ENCODE measurements at places on chromosomes 2 and 18.

- no peak for DNase-seq
These were observed 373.8 kb upstream of the RAB6C start for GRCh38 chr2:129605646-129606045.

GRCh38 chr2:80335411-80335810 lies 30.9 kb upstream of the LRRTM1 start:
- DNase-seq = no peak

- DNase-seq = no peak
These were observed 46.5 kb upstream of the NR4A2 start for GRCh38 chr2:156379071-156379470.

GRCh38 chr18:52875725-52876124 lies 535.7 kb downstream of the DCC start:
- no peak for DNase-seq

- no peak for DNase-seq
These were observed 190.6 kb downstream of the TDRD15 start for GRCh38 chr2:21314322-21314835.

- DNase-seq = no peak
These were observed 103.5 kb upstream of the SIX2 start for GRCh38 chr2:45112750-45113149.

- no peak for DNase-seq
These were observed 9.3 kb downstream of the TEKT4 start for GRCh38 chr2:94880507-94880906.

DNA sequence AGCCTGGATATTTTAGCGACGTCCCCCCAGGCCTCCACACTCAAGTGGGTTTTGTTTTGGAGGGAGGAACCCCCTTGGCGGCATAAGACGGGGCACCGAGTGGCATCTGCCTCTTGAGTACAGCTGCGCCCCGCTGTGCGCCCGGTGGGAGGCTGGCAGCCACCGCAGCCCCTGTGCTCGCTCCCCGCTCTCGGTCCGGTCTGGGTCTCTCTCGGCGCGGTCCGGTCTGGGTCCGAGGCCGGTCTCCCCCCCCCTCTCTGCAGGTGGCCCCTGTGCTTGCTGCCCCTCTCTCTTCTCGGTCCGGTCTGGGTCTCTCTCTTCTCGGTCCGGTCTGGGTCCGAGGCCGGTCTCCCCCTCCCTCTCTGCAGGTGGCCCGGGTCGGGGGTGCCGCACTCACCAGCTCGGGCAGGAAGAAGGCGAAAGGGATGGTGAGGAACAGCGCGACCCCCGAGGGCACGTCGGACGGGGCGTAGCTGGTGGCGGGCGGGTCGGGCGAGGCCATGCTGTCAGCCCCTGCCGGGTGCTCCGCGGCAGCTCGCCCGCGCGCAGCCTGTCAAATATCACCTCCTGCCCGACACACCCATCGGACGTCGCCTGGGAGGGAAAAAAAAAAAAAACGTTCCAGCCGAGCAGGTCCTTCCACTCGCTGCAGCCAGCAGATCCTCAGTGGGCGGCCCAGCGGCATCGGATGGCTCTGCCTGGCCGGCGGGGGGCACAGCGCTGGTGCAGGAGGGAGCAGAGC lies at the start of gene MALL:
Gene MALL, minus strand, starts transcription at position 532 of the 742 bp plus-strand sequence. Its CDS starts 30 bp downstream, at position 502.
- DNase-seq = peak; percentile 5

GRCh38 chr2:63610525-63610924 lies 21.8 kb downstream of the MDH1 start:
- no peak for DNase-seq

GRCh38 chr2:205776720-205777119 lies 94.4 kb downstream of the NRP2 start:
- no peak for DNase-seq

DNA sequence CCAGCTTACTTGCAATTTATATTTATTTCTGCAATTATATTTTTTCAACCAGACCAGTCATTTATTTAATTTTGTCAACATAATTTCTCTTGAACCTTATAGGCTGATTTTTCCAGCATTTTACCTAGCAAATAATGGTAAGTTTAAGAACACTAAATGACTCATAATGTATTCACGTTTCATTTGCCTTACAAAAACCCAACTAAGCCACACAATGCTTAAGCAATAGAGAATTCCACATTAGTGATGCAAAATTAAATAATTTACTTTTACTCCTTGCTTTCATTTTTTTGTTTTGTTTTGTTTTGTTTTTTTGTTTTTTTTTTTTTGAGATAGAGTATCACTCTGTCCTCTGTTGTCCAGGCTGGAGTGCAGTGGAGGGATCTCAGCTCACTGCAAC lies 110.4 kb upstream of the VRK2 start:
- no peak for DNase-seq

DNA sequence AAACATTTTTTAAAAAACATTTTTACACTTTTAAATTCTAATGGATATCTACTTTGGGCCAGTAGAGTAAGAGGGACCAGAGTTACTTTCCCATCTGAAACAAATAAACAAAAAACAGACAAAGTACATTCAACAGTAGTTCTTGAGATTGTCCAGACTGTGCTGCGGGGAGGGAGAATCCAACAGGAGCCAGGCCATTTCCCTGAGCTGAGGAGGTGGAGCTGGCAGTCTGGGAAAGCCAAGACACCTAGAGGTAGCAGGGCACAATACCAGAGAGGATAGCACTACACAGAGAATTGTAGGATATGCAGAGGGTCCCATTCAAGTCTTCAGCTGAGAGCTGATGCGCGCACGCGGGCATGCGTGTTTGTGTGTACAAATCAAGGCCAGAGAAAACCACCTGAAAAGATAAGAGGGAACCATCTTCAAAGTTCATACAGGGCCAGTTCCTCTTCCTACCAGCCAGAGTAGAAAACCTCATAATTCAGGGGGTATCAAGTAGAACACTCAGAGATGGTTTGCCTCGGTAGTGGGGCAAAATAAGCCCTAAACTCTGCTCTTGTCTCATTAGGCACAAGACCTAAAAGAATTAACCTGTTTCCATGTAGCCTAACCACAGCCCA lies 44.0 kb downstream of the PTRHD1 start:
- DNase-seq = no peak

GRCh38 chr2:234249034-234249735 lies 198.7 kb downstream of the SPP2 start:
- DNase-seq = no peak

DNA sequence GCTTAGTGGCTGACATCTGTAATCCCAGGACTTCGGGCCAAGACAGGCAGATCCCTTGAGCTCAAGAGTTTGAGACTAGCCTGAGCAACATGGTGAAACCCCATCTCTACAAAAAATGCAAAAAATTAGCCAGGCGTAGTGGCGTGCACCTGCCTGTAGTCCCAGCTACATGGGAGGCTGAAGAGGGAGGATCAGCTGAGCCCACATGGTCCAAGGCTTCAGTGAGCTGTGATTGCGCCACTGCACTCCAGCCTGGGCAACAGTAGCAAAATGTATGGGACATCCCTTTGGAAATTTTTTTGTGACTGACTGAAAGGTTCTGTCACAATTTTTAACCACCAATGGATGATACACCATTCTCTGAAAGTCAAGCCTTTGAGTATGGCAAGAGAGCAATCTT lies 6.3 kb upstream of the COLEC12 start:
- no peak for DNase-seq

GRCh38 chr2:218264773-218265561 lies 4.2 kb downstream of the GPBAR1 start:
- DNase-seq = no peak

- no peak for DNase-seq
These were observed 16.4 kb upstream of the RPRD1A start for GRCh38 chr18:36083729-36084128.

DNA sequence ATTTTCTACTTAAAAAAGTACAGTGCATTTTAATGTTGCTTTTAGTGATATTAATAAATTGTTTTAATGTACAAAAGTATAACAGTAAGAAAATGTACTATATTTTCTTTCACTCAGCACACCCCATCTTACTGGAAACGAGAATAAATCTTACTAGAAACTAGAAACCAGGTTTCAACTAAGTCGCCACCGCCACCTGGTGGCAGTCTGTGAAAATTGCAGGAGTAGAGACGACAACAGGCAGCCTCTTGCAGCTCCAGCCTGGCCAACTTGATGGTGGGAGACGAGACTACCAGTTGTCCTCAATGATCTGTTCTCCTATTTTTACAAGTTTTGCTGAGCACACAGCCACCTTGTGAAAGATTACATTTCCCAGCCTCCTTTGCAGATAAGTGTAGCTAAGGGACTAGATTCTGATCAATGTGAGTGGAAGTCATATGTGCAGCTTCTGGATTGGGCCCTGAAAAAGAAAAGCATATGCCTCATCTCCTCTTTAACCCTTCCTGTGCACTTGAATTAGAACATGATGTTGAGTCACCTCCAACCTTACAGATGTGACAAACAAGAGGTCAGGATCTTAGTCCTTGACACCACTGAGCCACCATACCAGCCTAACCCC lies 8.7 kb downstream of the OTOF start:
- no peak for DNase-seq

DNA sequence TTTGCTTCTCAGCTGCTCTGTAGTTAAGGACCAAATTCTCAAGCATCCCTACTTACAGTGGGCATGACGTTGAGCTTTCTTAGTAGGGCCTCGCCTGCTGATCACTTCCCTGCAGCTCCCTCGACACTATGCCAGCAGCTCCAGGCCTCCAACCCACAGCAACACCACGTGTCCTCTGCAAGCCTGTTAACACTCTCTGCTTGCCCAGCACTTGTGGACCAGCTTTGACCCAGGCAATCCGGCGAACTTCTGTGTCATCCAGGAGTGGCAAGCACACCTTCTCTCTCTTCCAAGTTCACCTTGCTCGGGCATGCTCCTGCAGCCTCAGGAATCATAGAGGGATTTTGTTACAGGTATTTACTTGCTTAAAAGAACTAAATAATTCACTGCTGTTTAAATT lies 138.6 kb upstream of the FHL2 start:
- DNase-seq = no peak

GRCh38 chr2:233814056-233814835 lies 36.1 kb downstream of the MROH2A start:
- DNase-seq = no peak

- no peak for DNase-seq
These were observed 326.8 kb downstream of the AKAIN1 start for GRCh38 chr18:4870177-4870773.

Measured in NCI-H1048 (cell line).